ENCODE measurements at places on chromosomes 6 and 20. TPM values are rescaled to one million over a fixed set of nuclear protein-coding genes. Genes with fewer than 3 reads are reported as not detected.

SMLR1 gene
- polyA plus RNA-seq: 1.9 TPM

MLN gene
- polyA plus RNA-seq: 2.1 TPM

SNPH gene
- polyA plus RNA-seq: 3.3 TPM

MCM8 gene
- 25.7 TPM for polyA plus RNA-seq

APOBEC2 gene
- 0.37 TPM for polyA plus RNA-seq

PTK6 gene
- 1.1 TPM for polyA plus RNA-seq

MUC21 gene
- not detected for polyA plus RNA-seq

NOTCH4 gene
- 15.6 TPM for polyA plus RNA-seq

STX11 gene
- polyA plus RNA-seq: 0.27 TPM

PRDM13 gene
- not detected for polyA plus RNA-seq

TENT5A gene
- polyA plus RNA-seq: 4.5 TPM

ZBTB9 gene
- polyA plus RNA-seq: 16.4 TPM

SRSF12 gene
- 20.1 TPM for polyA plus RNA-seq

NR2E1 gene
- polyA plus RNA-seq: not detected

TRIM38 gene
- polyA plus RNA-seq: 14.1 TPM

C4B gene
- polyA plus RNA-seq: 22.3 TPM

MMP24 gene
- polyA plus RNA-seq: 1.8 TPM

TNFRSF21 gene
- 29.9 TPM for polyA plus RNA-seq

BTN1A1 gene
- polyA plus RNA-seq: 0.22 TPM

TGM2 gene
- 31.8 TPM for polyA plus RNA-seq

TREML2 gene
- polyA plus RNA-seq: 0.07 TPM

BNIP5 gene
- polyA plus RNA-seq: 0.17 TPM

All from left kidney (tissue), 8 donors.